ENCODE measurements at places on chromosomes 13 and 19. TPM values are rescaled to one million over a fixed set of nuclear protein-coding genes. Genes with fewer than 3 reads are reported as not detected.

- no peak for DNase-seq
These were observed 845.1 kb downstream of the DACH1 start for GRCh38 chr13:71021825-71022422.

- no peak for DNase-seq
These were observed 7.7 kb upstream of the KIR2DL4 start for GRCh38 chr19:54795758-54796157.

GRCh38 chr19:34475975-34476594, 5.5 kb upstream of the WTIP start:
- no peak for DNase-seq

C1QTNF9 gene
- total RNA-seq = not detected

AMER2 gene
- 159 TPM for total RNA-seq

MATK gene
- total RNA-seq = 36.0 TPM
